ENCODE measurements at places on chromosomes 4 and X.

GRCh38 chr4:173013232-173013930, 155.2 kb upstream of the GALNT7 start:
- peak; percentile 46 for DNase-seq

GRCh38 chrX:48761674-48762471, at the start of gene GLOD5:
Gene GLOD5, plus strand, starts transcription at chrX:48761747. Its CDS starts 44 bp downstream, at chrX:48761791.
- peak; percentile 69 for DNase-seq

GRCh38 chr4:47219586-47219985, 188.2 kb downstream of the GABRB1 start:
- no peak for DNase-seq

DNA sequence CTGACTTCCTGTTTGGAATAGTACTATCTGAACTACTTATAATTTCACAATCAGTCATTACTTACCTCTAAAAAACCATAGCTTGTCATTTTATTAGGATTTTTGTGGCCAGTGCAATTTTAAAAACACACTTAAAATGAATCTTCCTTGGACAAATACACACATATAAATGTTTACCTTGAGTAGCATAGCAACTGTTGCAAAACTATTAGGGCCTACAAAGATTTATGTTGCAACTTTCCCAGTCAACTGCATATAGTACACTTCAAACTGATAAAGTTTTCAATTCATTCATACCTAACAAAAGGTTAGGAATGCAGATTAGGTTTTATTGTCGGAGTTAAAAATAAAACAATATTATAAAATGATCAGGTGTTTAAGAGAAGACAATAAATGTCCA, 193.0 kb downstream of the PDGFC start:
- DNase-seq: peak; percentile 76

- DNase-seq: peak; percentile 5
Measured at GRCh38 chrX:63751481-63751880, 33.5 kb downstream of the ARHGEF9 start.
